ENCODE measurements at places on chromosomes 11 and 22. TPM values are rescaled to one million over a fixed set of nuclear protein-coding genes. Genes with fewer than 3 reads are reported as not detected.
A peak's percentile ranks its signal among the peaks of the same experiment; 100 is the strongest.

GRCh38 chr22:45511847-45512261, 9.2 kb downstream of the FBLN1 start:
- DNase-seq = peak; percentile 86

- DNase-seq = no peak
Measured at GRCh38 chr22:47901911-47902310, 1139.5 kb downstream of the TBC1D22A start.

GRCh38 chr22:50076646-50077535, 8.3 kb downstream of the MLC1 start:
- no peak for DNase-seq

DNA sequence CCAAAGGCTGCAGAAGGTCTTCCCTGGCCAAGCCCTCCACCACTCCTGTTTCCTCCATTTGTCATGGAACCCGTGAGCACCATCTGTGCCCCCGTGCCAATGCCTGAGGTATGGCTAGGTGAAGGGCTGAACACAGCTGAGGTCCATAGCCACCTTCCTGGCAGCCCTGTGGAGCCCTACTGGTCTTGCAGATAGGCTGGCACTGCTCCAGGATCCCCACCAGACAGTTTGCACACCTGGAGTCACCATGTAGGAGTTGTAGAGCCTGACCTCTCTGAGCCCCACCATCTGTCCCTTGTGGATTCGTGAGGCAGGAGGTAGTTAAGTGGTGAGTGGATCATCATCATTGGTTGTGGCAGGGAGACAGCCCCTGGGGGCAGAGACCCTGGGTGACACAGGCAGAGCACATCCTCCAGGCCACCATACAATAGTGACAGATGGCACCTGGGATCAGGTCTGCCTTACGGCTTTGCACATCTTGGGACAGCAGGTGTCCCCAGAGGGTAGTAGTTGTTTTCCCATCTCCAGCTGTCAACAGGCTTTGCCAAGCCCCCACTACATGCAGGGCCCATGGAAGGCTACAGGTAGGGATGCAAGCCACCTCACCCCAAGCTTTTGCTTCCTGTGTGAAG, 52.5 kb upstream of the SUSD2 start:
- DNase-seq = no peak

DNA sequence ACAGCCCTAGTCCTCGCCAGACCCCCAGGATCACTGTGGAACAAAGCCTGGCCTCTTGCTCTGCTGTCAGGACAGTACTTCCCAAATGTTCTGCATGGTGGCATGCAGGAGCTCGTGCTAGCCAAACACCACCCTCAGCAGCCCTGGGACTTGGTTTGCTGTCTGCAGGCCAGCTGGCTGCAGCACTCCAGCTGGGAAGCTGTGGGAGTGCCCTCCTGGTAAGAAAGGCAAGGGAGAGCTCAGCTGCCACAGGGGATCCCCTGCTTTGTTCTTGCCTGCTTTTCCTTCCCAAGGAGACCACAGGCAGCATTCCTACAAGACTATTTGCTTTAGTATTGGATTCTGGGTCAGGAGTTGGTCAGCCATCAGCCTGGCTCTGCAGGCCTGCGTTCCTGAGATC, 27.9 kb downstream of the TCIRG1 start:
- DNase-seq = no peak

DNA sequence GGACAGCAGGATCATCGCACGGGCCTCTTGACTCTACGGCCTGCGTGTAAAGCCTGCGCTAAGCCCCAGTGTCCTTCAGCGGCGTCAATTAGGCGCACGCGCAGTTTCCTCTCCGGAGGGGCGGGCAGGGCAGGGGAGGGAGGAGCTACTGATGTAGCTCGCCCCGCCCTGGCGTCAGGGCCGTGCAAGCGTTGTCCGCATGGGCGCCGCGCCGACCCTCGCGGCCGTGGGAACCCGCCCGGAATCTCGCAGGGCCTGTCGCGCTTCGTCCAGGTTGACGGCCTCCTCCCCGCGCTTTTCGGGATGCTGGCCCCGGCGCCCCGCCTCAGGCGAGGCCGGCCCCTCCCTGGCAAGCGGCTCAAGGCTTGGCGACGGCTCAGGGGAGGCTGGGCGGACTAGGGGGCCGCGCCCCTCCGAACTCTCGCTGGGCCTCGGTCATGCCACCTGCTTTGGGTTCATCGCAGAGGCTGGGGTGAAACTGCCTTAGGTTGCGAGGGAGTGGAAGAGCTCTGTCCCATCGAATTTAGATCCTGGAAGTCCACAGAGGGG, 61.1 kb downstream of the ST3GAL4 start:
- DNase-seq = peak; percentile 90

DNA sequence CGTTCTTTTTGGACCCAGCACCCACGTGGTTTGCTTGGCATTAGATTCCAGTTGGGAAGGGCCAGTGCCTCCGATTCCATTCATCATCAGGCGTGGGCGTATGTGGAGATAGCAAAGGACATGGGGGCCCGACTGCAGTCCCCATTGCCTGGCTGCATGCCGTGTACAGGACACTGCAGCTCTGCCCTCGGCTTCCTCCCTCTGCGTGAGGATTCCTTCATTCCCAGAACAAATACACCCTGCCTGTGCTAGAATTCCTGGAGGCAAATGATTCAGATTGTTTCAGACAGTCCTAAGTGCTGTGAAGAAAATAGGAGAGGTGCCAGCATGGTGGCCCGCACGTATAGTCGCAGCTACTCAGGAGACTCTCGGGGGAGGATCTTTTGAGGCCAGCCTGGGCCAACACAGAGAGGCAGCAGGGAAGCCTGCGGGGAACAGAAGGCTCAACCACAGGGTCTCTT, 15.4 kb downstream of the DERL3 start:
- DNase-seq = no peak

- no peak for DNase-seq
Measured at GRCh38 chr11:104668797-104669463, 229.3 kb downstream of the CASP12 start.

- peak; percentile 72 for DNase-seq
Measured at GRCh38 chr22:27866135-27867084, 52.6 kb downstream of the PITPNB start.

DNA sequence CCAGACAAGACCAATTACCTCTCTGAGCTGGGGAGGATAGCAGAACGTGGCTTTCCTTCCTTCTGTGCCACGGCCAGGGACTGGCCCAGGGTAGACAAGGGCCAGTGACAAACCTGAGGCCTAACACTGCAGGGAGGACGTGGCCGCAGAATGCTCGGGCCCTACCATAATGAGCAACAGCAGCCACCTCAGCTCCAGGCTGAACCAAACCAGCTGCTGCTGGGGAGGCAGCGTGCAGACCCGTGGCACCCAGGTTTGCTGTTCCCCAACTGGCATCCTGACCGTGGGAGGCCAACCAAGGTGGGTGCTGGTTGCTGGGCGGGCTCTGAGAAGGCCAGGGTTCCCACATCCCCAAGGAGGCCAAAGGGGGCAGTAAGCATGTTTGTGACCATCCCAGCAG, 83.0 kb downstream of the MORC2 start:
- DNase-seq = no peak

Gene SLC29A2
- 25.3 TPM for polyA plus RNA-seq

Gene MOV10L1
- polyA plus RNA-seq = 0.73 TPM

Gene BCO2
- 4.9 TPM for polyA plus RNA-seq

Gene SLC5A4
- polyA plus RNA-seq = 0.78 TPM

Gene TMEM45B
- 15.9 TPM for polyA plus RNA-seq

Gene LRRC4C
- 2.8 TPM for polyA plus RNA-seq

Gene NCF4
- 2.5 TPM for polyA plus RNA-seq

Gene SLC17A6
- polyA plus RNA-seq = not detected

Gene OR52A1
- not detected for polyA plus RNA-seq

Gene CLDN25
- polyA plus RNA-seq = 0.91 TPM

Gene DRD4
- 0.97 TPM for polyA plus RNA-seq

Gene NXPE1
- polyA plus RNA-seq = not detected

Gene MS4A7
- 17.1 TPM for polyA plus RNA-seq

Data from muscle of arm (tissue), 14 donors.